ENCODE measurements at places on chromosomes 4 and X.

- no peak for DNase-seq
Observed at GRCh38 chr4:153919667-153920066, 130.8 kb upstream of the SFRP2 start.

GRCh38 chrX:66672106-66672505 is 33.2 kb upstream of the EDA2R start:
- no peak for DNase-seq

GRCh38 chrX:1222531-1223241 is 10.2 kb upstream of the CRLF2 start:
- DNase-seq = no peak

DNA sequence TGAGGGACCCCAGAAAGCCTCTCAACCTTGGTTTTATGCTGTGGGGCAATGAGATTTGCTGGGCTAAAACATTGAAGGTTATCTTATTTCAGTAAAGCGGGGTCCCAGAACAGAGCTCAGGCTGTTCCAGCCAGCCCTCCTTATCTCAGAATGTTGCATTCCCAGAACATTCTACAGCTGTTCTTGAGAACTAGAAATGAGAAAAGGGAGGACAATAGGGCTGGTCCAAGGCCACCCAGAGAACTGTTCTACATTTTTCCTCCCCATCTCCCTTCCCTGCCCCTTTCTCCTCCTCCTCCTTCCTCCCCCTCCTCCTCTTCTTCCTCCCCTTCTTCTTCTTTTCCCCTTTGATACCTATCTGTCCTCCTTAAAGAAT is 70.4 kb upstream of the SLC7A11 start:
- no peak for DNase-seq

DNA sequence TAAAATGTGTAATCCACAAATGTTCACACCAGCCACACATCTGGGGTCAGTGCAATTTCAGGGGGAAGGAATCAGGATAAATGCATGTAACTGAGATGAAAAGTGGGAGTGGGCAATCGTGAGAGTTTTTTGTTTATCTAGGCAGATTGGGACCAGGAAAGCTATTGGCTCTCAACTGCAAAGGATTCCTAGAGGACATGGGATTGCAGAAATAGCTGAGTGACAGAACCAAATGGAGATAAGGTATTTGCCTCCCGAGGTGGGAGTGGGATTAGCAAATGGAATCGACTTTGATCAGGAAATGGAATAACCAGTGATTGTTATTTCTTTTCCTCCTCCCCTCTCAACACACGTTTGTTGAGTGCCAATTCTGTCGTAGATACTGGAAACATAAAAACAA is 38.9 kb upstream of the GJB1 start:
- DNase-seq = no peak

- no peak for DNase-seq
Observed at GRCh38 chr4:108649863-108650211, 562 bp upstream of the OSTC start.
